ENCODE measurements at places on chromosomes 4 and X.

GRCh38 chr4:22910200-22910599, 217.5 kb downstream of the GBA3 start:
- DNase-seq: no peak

DNA sequence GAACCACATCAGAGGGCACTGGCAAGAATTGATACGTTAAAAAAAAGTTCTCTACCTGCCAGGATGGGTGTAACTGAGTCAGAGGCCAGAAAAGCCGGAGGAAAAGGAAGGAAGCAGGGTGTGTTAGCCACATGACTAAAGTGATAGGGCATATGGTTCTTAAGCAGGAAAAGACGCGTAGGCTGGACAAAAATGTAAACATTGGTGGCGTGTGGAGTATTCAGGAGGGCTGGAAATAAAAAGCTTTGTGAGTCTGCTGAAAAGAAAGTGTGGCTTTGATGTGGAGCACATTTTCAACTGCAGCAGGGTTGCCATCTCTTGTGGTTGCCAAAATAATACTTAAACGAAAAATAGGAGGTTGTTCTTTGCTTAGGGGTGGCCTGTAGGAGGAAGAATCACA, 186.5 kb upstream of the RPL34 start:
- no peak for DNase-seq

- no peak for DNase-seq
Observed at GRCh38 chrX:103739421-103739820, 28.7 kb downstream of the TMEM31 start.

DNA sequence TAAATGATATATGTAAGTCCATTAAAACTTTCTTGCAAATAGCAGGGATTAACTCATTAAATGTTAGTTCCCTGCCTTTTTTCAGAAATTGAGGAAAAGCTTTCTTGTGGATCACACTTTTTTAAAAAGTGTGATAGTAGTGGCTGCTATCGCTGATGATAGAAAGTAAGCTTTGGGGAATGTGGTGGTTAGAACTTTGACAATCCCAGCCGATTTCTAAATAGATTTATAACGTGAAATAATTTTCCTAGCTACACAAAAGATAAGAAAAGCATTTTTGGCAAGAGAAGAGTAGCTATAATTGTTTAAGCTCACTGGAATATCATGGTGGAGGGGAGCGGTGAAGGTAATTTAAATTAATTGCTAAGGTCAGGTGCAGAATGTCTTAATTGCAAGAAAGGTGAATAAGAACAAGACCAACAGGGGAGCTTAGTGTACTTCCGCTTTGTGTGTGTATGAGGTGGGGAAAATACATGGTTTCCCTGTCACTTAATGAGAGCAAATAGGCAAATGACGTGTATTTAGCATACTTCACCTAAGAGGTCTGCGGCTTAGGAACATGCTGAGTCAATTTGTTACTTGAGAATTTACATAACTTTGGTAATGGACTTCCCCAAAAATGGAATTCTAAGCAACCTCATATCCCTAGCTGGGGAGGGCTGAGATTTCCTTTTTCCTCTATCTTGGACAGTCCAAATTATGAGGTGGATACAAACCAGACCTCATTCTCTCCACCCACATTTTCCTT, 11.7 kb upstream of the IL21 start:
- no peak for DNase-seq

DNA sequence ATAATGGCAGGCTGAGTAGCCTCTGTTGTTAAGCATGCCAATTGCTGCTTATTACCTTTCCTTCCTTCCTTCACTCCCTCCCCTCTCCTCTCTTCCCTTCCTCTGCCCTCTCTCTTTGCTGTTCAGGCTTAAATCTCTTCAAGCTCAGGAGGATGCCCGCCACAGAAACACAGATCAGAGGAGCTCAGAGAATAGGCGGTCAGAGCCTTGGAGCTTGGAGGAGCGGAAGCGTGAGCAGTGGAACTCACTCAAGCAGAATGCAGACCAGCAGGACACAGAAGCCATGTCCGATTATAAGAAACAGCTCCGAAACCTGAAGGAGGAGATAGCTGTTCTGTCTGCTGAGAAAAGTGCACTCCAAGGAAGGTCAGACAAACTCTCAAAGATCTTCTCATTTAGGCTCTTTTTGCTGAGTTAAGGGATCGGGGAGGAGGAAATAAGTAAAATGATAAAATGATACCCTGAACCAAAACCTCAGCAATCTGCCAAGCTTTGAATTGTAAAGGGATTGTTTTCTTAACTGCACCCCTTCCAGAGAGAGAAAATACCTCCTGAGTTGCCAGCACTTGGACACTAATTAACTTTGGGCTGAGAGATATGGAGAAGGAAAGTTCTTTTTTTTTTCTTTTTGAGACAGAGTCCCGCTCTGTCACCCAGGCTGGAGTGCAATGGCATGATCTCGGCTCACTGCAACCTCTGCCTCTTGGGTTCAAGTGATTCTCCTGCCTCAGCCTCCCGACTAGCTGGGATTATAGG, 20.9 kb downstream of the SPATA18 start:
- DNase-seq: no peak

DNA sequence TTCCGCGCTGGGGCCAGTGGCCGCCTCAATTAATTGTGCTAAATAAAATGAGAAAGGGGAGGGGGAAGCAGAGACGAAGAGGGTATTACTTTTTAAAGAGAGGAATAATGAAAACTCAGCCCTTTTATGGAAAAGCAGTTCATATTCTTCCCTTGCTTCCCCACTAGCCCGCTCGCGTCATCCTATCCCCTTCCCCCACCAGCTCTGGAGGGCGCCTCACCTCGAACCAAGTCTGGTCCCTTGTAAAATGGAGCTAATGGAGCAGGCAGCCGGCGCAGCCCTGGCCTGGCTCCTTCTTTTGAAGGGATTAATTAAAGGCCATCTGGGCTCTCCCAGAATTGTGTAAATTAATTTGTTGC, 511 bp upstream of the NKX6-1 start:
- DNase-seq: no peak

DNA sequence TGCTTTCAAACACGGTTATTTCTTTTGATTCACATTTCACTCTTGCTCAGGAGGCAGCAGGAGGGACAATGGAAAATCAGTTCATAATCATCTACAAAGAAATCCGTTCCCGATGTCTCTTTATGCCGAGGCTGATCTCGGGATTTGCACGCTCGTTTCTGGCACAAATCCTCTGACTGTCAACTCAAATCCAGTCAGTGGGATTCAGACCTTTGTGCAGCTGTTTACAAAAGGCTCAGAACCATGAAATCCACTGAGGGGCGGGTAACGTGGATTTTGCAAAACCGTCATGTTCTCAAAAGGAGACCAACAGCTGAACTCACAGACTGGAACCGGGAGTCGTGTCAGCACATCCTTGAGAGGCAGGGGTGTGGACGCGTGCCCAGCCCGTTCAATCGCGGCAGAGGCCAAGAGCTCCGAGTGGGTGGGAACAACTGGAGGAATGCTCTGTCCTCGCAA, 46.4 kb downstream of the ACOX3 start:
- DNase-seq: no peak

- DNase-seq: no peak
Observed at GRCh38 chr4:140096483-140096861, 57.5 kb downstream of the MAML3 start.

GRCh38 chrX:23616361-23616760, 50.9 kb upstream of the PRDX4 start:
- no peak for DNase-seq

GRCh38 chrX:97685753-97686152, 802.0 kb downstream of the RPA4 start:
- no peak for DNase-seq

DNA sequence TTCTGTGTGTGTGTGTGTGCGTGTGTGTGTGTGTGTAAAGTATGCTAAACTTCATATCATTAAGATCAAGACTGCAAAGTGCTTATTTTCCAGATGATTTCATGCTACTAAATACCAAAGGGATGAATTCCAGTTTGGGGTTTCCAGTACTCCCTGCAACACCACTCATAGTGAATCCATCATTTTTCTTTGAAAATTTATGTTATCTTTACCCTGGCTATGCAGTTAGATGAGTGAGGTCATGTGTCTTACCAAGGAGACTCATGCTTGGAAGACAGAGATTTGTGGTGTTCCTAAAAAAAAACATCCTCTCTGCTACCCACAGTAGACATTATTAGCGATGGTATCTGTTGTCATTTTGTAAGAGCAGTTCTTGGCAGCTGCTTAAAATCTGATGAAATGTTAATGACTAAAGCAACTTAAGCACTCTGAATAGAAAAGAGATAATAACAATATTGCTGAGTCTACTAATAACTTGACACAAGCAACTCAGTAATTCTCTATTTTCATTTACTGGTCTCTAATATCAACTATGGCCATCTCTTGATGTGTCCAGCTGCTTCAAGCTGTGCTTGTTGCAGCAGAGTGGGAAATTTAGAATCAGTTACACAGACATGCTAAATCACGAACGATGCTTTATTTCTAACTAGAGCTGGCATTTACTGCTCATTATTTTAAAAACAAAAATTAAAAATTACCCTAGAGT, 1953.0 kb upstream of the IGFBP7 start:
- no peak for DNase-seq

DNA sequence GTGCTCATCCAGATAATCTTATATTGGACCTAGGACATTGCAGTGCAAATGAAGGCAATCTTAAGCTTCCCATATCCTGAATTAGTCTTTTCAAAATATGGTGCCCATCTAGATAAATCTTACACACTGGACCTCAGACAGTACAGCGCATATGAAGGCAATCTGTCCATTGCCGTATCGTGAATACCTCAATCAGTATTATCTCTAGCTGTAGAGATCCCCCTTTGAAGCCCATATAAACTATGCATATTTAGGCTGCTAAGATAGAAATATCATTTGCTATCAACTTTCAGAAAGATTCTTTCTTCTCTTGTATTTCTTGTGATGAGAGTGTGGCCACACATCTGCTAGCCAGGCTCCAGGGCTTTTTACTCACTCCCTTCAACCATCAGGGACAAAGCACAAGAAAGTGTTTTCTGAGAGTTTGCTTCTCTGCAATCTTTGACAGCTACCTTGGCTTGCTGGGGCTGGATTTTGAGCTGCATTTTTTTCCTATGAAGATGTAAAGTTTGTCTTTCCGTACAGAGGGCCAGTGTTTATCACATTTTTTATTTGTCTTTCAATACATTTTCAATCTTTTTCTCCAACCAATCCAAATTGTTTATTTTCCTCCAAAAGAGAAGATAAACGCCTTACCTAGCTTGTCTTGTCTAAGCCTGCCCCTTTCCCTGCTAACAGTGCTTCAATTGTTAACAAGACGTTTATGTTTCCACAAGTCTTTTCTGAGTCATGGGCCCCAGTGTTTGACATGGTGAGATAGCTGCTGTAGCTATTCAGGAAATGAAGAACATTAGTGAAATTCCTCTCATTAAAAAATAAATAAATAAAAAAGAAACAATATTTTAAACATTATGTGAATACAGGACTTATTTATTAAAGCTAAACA, 57.6 kb upstream of the FAT1 start:
- no peak for DNase-seq

- DNase-seq: no peak
Observed at GRCh38 chrX:129825746-129826505, 17.8 kb downstream of the ZDHHC9 start.

GRCh38 chrX:84175958-84176357, 12.0 kb downstream of the RPS6KA6 start:
- DNase-seq: no peak

DNA sequence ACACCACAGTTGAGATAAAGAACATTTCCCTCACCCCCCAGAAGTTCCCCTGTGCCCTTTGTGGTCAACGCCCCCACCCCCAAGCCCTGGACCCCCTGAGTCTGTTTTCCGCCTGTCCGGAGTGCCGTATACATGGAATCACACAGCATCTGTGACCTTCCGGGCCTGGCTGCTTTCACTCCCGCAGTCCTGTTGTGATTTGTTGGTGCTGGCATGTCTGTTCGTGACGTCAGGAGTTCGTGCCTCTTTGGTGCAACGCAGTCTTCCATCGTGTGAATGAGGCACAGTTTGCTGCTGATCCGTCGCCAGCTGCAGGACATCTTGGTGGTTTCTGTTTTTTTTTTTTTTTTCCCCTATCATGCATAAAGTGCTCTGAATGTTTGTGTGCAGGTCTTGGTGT, 62.1 kb downstream of the PSAPL1 start:
- DNase-seq: no peak

DNA sequence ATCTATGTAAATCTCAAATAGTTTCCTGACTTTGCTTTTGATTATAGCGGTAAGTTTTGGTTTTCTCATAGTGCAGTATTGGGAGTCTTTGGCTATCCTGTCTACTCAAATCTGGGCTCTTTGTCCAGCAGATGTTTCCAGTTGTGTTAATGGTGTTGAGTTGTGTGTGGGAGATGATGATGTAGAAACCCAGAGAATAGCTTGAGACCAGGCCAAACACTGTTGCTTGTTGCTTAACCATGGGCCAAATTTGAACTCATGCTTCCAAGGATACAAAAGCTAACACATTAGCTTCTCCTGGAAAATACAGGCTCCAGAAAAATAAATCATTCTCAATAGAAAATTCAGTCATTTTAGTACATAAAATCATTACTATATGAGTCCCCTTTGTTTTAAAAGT, 82.6 kb upstream of the GYPA start:
- DNase-seq: no peak

DNA sequence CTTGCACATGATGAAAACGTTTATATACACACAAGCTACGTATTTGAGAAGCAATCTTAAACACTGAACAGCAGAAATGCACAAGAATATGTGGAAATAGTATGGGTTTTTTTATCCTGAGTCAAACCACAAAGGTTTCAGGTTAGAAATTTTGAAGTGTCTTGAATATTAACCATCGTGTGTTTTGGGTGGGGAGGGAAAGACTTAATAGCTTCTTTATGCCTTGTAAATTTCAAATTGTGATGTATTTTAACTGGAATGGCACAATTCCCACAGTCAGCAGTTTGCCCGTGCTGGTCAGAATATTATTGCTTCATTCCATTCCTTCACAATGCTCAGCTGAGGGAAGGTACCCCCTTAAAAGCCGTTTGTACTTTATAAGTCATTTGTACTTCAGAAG, 67.4 kb upstream of the WDR1 start:
- no peak for DNase-seq

DNA sequence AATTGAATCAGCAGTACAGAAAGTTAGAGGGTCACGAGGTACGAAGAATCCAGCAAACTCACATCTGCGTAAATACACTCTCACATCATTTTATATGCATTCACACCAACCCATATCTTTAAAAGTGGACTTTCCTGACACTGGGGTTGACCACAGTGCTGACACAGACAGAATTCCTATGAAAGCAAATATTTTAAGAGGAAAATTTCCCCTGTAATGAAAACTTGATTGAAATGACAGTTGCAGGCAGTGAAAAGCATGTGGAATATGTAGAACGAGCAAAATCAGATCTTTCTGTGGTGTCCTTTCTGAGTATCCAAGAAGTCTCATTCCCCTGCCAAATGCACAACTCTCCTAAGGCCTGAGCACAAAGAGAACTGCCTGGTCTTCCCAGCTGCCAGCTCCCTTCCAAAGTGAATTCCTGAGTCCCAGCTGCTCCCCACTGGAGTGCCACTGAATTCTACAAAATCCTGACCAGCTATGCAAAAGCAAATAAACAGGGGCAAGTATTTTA, 50.5 kb upstream of the FAM9C start:
- DNase-seq: no peak

- DNase-seq: no peak
Observed at GRCh38 chr4:7427361-7427760, 7.4 kb downstream of the PSAPL1 start.
